ENCODE measurements at places on chromosomes 11 and 22.

- DNase-seq: no peak
Measured at GRCh38 chr11:776561-777287, 563 bp downstream of the GATD1 start.

DNA sequence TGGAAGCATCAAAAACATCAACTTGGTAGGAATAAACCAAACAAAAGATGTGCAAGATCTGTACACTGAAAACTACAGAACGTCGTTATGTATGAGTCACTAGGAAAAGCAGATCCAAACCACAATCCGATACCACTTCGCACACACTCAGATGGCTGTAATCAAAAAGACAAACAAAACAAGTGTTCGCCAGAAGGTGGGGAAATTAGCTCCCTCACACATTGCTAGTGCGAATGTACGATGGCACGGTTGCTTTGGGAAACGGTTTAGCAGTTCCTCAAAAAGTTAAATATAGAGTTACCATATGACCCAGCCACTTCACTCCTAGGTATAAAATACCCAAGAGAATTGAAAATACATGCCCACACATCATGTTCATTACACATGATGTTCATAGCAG lies 14.8 kb upstream of the CARD10 start:
- DNase-seq: no peak

DNA sequence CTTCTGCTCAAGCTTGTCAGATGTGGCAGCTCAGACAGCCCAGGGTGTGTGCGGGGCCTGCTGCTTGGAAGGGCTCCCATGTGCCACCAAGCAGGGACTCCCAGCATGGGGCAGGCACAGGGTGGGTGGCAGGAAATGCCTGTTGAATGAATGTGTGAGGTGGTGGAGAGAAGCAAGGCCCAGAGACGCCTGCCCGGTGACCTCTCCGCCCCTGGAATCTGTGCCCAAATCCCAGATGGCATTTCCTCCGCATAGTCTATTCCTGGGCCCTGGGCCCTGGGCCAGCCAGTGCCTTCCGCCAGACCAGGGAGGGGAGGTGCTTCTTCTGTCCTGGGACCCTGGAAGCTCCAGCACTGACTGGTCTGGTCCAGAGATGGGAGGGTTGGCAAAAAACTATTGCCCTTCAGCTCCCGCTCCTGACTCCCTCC lies 3.7 kb downstream of the CST6 start:
- no peak for DNase-seq

DNA sequence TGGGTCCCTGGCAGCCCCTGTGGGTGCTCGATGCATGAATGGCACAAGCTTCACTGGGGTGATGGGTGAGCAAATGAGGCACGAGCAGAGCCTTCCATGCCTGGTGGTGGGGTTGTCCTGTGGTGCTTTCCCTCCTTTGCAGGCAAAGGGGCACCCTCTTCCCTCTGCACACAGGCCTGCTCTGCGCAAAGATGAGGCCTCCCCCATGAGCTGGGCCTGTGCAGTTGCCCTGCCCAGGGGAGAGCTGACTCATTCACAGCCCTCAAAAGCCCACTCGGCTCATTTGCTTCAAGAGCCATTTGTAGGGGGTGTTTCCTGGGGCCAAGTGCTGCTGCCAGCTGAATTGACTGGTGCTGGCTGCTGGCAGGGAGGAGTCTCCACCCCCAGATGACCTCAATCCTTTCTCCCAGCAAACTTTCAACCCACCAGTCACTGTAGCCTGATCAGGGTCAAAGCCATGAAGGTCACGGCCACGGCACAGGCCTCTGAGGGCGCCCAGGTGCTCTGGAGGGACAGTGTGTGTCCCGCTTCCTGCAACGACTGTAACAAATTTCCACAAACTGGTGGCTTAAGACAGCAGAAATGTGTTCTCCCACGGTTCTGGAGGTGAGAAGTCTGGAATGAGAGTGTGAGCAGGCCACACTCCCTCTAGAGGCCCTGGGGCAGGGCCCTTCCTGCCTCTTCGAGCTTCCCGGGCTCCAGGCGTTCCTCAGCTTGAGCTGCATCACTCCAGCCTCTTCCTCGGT lies 48.8 kb upstream of the ANO1 start:
- no peak for DNase-seq

- no peak for DNase-seq
Measured at GRCh38 chr11:134340354-134340964, 8.7 kb downstream of the GLB1L2 start.

GRCh38 chr22:28855355-28856094 lies 27.8 kb upstream of the ZNRF3 start:
- peak; percentile 8 for DNase-seq

GRCh38 chr11:56890584-56891305 lies 98.0 kb upstream of the OR5AK2 start:
- no peak for DNase-seq

DNA sequence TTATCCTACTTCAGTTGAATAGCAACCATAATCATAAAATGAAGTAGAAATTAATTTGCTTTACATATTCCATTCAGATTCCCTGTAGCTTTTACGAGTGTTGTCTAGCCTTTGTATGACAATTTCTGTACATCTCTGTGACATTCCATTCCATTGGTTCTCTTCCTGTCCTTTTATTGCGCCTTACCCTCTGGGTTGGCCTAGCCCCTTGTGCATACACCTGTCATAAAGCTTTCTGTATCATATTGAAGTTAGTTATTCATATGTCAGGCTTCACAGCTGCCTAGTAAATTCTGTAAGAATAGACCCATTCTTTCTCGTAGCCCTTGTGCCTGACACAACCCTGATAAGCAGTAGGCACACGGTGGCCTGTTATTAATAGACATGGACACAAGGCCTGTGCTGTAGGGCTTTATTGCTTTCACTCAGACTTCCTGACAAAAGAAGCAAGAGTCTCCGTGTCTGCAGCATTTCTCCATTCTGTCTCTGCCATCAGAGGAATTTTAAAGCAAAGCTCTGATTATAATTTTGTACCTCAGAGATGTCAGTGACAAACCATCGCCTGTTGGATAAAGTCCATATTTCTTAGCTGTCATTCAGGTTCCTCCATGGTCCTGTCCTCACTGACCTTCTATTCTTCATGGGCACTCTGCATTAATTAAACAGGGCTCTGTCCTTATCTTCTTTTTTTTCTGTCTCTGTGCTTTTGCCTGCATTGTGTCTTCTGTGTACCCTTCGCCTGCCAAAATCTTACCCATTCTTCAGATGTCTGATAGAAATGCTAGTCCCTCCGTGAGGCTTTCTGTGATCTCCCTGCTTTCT lies 49.4 kb downstream of the BID start:
- no peak for DNase-seq

DNA sequence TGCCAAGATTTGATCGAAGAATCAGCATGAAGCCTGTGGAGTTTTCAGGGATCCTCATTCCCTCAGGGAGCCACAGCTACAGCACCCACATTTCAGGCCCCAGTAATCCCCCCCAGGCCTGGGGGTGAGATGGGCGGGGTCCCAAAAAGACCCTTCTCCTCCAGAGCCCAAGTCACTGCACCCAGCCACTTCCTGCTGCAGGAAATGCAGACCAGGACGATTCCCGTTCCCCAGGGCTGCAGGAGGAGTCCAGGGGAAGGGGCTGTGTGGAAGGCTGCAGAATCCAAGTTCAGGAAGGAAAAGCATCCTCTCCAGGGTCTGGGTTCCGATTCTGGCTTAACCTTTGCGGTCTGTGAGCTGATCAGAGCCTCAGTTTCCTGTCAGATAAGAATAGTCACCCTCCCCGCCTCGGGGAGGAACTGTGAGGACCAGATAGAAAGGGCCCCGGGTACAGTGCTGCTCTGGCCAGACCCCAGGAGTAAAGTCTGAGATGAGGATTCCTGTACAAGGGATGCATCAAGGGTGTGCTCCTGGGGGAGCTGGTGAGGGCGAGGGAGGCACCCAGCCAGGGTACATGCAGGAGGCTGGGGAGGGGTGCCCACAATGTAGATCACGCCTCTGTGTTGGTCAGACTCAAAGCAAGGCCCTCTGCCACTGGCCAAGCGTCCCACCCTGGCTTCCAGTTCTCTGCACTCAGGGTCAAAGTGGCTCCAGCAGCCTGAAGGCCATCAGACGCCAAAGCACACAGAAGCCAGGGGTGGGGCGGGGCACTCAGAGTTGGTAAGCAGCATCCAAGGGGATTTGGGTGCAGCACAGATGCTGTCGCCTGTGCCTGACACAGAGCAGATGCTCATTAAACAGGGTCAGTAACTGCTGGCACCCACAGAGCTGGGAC lies 30.1 kb upstream of the TP53I11 start:
- no peak for DNase-seq

DNA sequence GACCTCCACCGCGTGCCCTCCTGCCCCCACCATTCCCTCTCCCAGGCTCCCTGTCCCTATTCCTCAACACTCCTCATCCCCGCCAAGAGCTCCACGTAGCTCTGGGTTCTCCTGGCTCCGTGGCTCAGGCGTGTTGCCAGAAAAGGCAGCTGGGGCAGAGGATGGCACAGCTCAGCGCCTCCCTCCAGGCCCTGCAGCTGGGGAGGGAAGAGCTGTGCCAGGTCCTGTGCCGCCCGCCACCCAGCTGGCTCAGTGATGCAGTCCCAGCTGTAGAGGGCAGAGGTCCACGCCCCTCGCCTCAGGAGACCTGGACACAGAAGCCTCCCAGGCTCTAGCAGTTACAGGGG lies 4.2 kb downstream of the ARHGAP1 start:
- DNase-seq: no peak

GRCh38 chr22:46088541-46089311 lies 61.6 kb upstream of the PPARA start:
- DNase-seq: no peak

DNA sequence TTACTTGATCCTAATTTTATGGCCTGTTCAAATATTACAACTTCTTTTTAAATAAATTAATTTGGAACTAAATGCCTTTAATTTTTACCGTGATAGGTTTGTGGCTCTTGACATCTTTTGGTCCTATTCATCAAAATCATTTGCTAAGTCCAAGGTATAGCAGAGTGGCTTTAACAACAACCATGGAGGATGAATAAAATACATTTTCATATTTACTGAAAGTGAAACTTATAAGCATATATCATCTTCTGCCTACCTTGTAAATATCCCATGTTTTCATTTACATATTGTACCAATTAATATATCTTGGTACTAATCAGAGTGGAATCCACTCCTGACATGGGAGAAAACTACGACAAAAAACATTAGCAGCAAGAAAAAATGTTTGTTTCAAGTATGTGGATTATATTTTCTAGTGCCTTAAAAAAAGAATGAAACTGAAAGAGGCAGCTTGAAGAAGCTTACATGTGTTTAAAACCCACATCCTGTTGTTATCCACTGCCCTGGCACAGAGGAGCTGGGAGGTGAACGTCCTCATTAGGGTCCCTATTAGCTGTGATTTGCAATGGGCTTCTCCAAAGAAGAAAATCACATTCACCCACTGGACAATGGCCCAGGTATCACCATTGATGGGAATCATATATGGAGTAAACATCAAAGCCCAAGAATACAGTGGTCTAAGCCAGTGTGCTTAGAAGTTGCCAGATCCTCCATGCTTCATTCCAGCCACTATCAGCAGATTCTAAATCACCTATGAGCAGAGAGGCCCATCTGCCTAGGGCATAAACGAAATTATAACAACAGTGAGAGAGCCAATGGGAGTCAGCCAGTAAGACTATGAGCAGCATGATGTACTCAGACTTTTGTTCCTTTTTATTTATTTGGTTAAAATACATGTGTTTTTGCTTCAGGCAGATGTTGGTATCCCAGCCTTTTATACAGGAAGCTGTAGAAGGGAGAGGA lies 84.7 kb downstream of the MAML2 start:
- DNase-seq: no peak

GRCh38 chr22:37943136-37943824 lies 10.1 kb downstream of the C22orf23 start:
- no peak for DNase-seq

GRCh38 chr11:7004482-7004881 lies 15.7 kb downstream of the ZNF214 start:
- no peak for DNase-seq

DNA sequence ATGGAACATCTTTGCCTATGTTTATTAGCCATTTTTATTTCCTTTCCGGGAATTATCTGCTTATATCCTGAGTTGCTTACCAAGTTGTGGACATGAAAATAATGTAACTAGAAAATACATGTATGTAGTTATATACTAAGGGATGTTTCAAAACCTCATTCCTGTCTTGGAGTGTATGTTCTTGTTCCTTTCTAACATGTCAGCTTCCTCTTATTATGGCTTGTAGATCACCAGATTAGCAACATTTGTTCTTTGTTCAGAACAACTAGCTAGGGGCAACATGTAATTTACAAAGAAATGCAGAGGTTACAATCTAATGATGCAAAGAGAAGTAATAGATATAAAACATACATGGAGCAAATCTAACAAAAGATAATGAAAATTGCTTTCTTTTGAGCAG lies 13.1 kb upstream of the TMEM123 start:
- no peak for DNase-seq

GRCh38 chr11:91998481-91998880 lies 226.1 kb upstream of the FAT3 start:
- no peak for DNase-seq

DNA sequence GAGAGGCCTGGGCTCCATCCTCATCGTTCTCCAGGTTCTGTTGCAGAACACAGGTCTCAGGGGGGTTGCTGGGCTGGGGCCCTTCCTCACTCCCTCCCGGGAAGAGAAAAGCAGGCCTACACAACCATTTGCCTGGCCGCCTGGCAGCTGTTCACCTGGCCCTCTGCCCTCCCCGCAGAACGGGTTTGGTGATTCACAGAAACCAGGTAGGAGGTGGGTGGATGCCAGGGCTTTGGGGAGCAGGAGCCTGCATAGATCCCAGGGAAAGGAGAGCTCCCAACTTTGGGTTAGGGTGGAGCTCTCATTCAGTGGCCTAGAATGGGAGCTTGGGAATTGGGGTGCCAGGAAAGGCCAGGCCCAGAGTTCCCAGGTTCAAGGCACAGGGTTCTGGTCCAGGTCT lies 995 bp downstream of the TMEM134 start:
- DNase-seq: no peak

DNA sequence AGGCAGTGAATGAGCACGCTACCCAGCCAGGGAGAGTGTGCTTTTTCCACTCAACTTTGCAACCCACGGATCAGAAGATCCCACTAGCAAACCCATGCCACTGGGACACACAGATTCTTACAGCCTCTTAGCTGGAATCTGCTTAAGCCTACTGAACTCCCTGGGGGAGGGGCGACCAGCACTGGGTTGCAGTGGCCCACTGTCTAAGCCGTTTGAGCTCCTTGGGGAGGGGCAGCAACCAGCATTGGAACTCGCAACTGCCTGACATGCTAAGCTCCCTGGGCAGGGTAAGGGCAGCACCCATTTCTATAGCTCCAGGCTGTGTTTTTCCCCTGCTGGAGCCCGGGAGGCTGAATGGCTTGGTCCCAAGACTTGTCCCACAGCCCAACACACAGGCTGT lies 99.6 kb downstream of the FAM168A start:
- DNase-seq: no peak

- no peak for DNase-seq
Measured at GRCh38 chr11:126491092-126491491, 135.6 kb downstream of the ST3GAL4 start.

- DNase-seq: no peak
Measured at GRCh38 chr11:116808262-116809175, 14.6 kb downstream of the APOA4 start.

DNA sequence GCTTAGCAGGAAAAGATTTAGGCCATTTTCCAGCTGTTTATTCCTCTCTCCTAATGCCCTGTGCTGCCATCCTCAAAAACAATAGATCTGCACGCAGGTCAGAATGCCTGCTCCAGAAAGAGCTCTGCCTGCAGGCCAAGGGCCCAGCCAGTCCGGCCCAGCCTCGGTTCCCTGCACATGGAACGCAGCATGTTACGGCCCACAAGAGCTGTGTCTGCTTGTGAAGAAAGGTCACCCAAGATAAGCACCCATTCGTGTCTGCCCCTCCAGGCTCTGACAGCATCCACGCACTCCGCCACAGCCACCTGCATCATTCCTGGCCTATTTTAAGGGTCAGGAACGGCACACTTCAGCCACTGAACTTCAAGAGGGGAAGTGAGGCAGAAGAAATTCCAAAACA lies 152.2 kb downstream of the SPATA19 start:
- DNase-seq: no peak
